NCI-H2171 (cell line): ENCODE measurements at places on chromosomes 11 and 22.

DNA sequence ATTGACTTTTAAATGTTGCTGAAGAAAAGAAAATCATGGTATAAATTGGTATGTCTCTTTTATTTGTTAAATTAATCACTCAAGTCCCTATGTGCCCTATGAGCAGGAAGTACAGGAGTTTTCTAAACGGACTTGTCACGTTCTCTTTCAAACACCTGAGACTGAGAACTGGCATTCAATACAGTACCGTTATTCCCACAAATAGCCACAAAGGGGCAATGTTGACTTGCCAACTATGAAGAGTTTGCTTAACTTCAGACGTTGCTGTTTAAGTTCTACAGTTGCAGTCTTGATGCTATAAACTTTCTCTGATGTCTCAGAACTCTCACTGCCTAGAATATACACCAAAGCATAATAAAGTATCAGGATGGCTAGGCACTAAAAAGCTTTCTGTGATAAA, 7.6 kb downstream of the OR56A1 start:
- no peak for DNase-seq

DNA sequence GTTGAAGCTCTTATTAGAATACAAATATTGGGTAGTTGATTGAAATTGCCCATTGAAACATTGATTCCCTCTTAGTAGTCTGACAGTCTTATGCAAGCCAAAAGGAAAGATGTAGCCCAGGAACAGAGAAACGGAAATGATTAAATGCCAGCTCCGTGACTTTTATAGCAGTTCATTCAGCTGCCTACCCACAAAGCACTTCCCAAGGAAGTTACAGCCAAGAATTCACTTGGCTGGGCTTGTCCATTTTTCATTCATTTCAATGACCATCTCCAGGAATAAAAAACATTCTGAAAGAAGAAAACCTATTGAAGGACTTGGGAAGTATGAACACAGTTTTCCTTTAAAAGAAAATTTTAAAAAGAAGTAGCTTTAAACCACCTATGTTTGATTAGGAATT, 62.0 kb downstream of the NCAM1 start:
- DNase-seq: no peak

DNA sequence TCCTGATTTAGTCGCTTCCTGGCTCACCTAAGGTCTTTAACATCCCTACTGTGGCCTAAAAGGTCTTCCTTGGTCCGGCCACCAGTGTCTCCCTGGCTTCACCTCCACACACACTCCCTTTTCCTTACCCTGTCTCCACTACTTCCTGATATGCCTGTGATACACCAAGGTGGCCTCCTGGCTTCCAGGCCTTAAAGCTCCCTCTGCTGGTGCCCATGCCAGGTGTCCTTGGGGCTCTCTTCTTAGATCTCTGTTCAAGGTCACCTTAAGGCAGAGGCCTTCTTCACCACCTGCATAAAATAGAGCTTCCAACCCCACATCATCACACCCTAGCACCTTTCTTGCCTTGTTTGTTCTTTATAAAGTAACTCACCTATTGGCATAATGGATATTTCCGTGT, 787.7 kb downstream of the NTM start:
- DNase-seq: no peak

GRCh38 chr11:71215425-71215965, 36.9 kb downstream of the SHANK2 start:
- DNase-seq: no peak

DNA sequence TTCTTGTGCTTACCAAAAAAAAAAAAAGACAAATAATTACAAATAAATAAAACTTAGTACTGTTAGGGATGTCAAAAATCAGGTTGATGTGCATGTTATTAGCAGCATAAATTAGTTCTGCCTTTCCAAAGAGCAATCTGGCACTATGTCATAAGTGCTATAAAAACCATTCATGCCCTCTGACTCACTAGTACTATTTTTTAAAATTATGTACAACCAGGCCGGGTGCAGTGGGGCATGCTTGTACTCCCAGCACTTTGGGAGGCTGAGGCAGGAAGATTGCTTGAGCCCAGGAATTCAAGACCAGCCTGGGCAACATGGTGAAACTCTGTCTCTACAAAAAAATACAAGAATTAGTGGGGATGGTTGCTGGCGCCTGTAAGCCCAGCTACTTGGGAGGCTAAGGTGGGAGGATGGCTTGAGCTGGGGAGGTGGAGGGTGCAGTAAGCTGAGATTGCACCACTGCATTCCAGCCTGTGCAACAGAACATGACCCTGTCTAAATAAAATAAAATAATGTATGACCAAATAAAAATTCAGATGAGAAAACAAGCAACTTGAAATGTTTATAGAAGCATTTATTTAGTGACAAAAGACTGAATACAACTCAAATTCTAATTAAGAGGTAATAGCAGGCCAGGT, 25.3 kb downstream of the UEVLD start:
- no peak for DNase-seq

DNA sequence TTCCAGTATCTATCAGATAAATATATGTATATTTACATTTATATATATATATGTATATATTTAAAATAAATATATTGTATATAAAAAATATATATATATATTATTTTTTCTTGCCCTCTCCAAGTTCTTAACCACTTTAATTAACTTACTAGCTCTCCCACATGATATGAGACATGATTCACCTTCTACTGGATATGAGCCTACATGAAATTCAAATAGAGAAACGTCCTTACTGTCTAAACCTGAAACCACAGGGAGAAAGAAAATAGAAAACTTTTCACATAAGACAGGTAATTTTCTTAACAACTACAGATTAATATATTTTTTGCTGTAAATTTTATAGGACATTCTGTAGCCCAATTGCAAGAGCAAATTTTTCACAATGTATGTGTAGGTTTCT, 391.6 kb downstream of the ETS1 start:
- DNase-seq: no peak

DNA sequence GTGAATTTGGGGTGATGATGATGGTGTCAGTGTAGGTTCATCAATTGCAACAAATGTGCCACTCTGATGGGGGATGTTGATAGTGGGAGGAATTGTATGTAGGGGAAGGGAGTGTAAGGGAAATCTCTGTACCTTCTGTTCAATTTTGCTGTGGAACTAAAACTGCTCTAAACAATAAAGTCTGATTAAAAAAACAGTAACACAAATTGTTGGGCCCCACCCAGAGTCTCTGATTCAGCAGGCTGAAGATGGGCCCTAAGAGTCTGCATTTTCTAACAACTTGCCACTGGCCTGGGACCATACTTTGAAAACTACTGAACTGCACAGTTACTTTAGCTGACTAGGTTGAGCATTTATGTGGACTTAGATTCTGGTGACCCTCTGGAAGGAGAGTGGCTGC, 113.2 kb downstream of the ATG16L2 start:
- DNase-seq: no peak

DNA sequence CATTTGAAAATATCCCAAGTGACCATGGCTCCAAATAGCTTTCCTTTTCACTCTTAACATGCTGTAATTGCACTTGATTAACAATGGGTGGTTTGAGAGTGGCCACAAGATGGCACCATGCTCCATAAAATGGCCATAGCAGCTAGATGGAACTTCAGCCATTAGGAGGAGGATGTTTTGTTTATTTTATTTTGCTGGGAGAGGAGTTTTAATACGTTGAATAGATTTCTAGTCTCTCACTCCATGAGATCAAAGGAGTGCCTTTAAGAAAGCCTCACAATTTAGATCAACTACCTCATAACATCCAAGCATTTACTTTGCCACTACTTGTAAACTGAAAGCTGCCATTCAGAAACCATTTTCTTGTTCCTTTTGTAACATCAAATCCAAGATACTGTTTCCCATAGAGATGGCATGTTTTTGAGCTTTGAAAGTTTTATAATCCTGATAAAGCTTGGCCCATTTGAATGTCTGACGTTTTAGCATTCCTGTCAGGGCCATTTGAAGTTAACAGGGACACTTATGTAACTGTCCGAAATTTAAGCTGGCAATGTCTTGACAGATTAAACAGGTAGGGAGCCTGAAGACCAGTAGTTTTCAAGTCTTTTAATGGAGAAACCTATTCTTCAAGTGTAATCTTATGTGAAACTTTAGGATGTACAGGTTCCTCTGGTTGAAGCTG, 4.7 kb downstream of the FEN1 start:
- peak; percentile 36 for DNase-seq
